Globus pallidus (tissue), 1 donor: ENCODE measurements at places on chromosomes 13 and 19.

DNA sequence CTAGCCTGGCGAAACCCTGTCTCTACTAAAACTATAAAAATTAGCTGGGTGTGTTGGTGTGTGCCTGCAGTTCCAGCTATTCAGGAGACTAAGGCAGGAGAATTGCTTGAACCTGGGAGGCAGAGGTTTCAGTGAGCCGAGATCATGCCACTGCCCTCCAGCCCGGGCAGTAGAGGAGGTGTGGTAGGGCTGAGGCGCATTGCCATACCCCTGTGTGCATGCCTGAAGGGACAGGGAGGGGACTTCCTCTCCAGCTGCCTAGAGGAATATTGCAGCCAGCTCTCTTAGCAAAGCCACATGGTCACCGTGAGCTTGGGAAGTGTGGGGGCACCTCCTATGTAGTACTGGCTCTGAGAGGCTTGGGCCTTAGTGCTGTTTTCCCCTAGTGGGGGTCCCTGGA, 29.2 kb upstream of the PEPD start:
- no peak for DNase-seq

GRCh38 chr19:4139614-4140236, 13.7 kb upstream of the CREB3L3 start:
- DNase-seq, result peak; percentile 41

- no peak for DNase-seq
These were observed 1.9 kb downstream of the ZC3H4 start for GRCh38 chr19:47111682-47112165.

GRCh38 chr19:56111601-56112312, 9.3 kb downstream of the ZNF787 start:
- DNase-seq, result no peak

GRCh38 chr13:24512908-24513213, 283 bp upstream of the PARP4 start:
- DNase-seq, result no peak

DNA sequence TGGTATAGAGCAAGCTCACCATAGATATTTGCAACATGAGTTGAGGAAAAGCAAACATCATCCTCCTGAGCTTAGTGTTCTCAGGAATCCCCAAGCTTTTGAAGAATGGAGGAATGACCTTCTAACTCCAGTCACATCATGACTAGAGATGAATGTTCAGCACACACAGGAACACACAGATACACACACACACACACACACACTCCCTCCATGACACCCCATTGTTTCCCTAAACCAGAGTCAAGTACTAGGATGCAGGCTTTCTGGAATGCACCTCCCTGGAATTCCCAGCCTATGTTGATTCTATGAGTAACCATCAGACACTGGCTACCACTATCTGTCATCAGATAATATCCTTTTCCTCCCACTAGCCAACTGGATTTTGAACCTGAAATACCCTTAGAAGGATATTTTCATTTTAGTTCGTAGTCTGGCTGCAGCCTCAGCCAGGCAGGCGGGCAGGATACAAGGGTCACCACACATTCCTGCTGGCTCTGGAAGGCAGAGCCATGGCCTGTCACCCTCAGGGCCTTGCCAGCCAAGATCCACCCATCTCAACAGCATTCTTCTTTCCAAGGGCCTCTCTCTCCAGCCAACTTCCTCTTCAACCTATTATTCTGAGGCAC, 162.4 kb downstream of the FOXO1 start:
- peak; percentile 35 for DNase-seq

DNA sequence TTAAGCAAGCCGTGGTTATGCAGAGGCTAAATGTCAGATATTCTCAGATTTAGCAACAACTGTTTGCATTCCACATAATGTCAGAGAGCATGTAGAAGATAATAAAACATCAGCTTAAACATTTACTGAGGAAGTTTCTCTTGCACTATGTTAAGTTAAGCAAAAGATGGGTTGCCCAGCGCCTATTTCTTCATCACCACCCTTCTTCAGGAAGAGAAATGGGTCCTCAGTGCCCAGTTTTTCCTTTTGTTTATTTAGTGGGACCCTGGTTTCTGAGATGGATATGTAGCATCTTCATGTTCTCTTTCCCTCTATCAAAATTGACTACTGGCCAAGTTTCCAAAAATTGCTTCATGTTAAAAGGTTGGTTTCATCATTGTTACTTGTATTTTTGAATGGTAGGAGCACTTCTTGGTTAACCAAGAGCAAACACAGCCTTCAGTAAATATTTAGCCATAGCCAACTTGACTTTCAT, 356.8 kb downstream of the RFC3 start:
- DNase-seq, result no peak

GRCh38 chr19:41540041-41540695, 35.8 kb upstream of the CEACAM21 start:
- DNase-seq, result no peak

- DNase-seq, result no peak
These were observed 935.9 kb downstream of the EFNB2 start for GRCh38 chr13:105599477-105600037.

DNA sequence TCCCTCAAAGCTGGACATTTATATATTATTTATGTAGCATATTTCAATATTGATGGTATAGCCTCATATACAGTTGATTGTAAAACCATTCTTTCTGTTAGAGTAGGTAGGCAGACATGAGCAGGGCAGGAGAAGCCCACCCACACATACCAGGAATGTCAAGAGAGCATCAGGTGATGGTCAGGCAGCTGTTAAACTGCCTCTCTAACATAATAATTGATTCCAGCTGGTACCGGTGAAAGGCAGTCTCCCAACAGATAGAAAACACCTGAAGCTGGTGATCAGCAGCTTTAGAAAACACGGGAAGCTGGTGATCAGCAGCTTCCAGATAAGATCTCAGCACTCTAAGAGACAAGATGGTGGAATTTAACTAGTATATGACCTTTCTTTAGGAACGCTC, 132.9 kb downstream of the SLITRK6 start:
- DNase-seq, result no peak

- peak; percentile 48 for DNase-seq
These were observed 1263.1 kb downstream of the PCDH9 start for GRCh38 chr13:65966991-65967451.

GRCh38 chr19:36093146-36093662, 17.7 kb upstream of the OVOL3 start:
- no peak for DNase-seq

DNA sequence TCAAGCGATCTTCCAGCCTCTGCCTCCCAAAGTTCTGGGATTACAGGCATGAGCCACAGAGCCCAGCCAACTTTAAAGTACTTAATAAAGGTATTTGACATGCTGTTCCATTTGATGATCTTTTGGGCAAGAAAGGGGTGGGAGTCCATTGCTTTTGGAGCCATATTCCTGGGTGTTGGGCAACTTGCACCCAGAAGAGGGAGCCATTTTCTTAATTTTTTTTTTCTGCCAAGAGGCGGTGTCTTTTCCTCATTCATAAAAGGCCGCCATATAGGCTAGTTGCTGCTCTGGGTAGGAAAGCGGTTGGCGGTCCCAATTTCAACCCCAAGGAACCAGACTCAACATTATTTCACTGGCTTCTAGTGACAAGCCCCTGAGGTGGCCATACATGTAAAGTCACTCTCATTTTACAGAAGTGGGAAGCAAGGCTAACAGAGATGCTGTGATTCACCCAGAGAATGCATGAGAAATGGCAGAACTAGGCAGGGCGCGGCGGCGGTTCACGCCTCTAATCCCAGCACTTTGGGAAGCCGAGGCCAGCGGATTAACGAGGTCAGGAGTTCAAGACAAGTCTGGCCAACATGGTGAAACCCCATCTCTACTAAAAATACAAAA, 139.6 kb downstream of the CACNA1A start:
- DNase-seq, result peak; percentile 1

GRCh38 chr19:45769821-45770191, 754 bp upstream of the SIX5 start:
- DNase-seq, result peak; percentile 74

DNA sequence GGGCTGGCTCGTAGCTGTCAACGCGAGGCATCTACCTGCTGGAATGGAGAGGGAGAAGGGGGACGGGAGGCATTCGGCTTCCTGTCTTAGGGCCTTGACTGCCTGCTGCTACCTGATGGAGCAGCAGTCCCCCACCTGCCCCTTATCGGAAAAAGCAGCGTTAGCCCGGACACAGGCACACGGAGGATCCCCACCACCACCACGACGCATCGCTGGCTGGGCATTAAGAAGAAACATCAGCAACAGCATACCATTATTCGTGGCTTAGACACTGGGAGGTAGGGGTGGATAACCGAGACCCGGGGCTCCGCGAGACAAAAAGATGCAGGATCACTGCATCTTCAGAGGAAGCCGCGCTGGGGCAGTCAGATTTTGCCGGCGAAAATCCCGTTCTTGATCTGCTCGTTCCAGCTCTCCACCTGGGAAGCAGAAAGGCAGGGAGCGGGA, 1.1 kb downstream of the COX6B2 start:
- DNase-seq, result no peak

GRCh38 chr19:45529420-45529785, 22.1 kb downstream of the VASP start:
- DNase-seq, result no peak

- DNase-seq, result no peak
These were observed 2.3 kb downstream of the CEBPG start for GRCh38 chr19:33375837-33376159.

DNA sequence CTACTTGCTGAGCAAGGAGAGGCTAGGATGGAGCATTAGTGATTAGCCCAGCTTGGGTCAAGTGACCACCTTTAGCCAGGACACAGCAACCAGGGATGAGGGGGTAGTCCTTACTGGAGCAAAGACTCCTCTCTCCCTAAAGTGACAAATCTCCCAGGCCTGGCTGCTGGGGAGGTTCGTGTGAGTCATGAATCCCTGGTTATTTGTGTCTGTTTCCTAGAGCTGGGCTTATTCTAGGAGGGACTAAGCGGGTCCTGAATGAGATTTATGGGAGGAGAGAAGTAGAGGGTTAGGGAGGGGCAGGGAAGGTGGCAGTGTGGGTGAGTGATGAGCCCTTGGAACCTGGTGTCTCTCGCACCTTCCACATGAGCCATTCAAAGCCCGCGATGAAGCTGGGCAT, 487.3 kb downstream of the TSHZ3 start:
- no peak for DNase-seq

DNA sequence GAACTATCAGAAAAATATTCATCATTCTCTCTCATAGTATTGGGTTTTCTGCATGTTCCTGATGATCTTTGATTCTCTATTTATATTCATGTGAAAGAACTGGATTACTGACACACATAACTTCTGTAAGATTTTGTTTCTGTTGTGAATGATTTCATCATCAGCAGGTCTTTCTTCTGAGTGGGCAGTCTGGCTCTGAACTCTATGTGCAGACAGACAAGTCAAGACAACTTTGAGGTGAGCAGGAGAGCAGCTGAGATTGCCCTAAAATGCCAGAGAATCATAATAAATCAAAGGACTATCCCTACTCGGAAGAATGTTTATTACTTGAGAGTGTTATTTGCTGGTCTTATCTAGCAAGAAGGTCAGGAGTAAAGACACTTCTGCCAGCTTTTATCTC, 652.1 kb upstream of the GPC6 start:
- no peak for DNase-seq

- DNase-seq, result no peak
These were observed 9.2 kb upstream of the GSX1 start for GRCh38 chr13:27783111-27783510.

- DNase-seq, result no peak
These were observed 1.4 kb downstream of the LILRB2 start for GRCh38 chr19:54279406-54279962.

DNA sequence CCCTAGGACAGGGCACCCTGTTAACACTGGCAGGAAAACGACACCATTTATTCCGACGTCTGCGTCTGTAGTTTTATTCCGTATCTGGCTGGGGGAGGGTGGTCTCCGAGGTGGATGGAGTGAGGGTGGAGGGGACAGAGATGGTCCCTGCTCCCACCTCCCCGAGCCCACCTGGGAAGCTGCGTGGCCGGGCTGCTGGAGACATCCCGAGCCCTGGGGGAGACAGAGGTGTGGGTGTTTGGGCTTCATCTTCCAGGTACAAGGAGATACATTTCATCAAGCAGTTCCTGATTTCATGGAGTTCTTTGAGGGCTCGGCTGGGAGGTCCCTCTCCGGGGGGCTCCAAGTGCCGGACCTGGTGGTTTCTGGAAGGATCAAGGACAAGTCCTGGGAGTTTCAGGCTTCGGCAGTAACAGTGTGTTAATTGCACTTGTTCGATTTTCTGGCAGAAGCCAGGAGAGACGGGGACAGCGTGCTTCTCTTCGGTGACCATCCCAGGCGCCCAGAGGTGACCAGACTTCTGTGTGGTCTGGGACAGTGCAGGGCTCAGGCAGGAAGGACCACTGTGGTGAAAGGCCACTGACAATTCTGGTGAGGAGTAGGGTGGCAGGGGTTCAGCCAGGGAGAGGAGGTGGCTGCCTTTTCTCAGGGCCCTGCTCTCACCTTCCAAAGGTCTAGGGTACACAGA, 20.1 kb upstream of the MKNK2 start:
- no peak for DNase-seq

DNA sequence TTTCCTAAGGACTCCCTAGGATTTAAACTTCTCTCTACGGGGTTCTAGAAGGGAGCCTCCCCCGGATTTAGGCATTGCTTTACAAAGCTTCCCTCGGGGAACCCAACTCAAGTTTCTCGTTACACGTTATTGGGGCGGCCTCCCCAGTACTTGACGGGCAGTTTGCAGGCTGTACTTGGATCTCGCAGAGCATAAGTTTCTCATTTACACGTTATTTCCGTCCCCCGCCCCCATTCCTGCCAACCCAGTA, 584 bp downstream of the SMG9 start:
- DNase-seq, result no peak

GRCh38 chr13:80988391-80989151, 647.6 kb upstream of the SPRY2 start:
- DNase-seq, result peak; percentile 64

DNA sequence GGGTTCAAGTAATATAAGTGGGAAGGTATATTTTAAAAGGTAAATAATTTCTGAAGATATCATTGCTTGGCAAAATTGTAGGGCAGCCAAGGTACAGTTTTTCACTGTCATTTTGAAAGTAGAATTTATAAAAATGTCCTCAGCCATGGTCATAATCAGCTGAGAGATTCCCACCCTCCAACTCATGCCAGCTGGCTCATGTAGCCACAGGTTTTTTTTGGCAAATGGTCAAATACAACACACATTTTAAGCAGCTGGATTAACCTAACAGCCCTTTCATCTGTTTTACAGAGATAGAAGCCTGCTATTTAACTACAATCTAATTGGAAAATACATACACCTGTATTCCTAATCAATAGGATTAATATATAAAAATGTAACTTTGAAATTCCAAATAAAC, 619.2 kb upstream of the SGCG start:
- no peak for DNase-seq
